ENCODE measurements at places on chromosomes 3 and 15. TPM values are rescaled to one million over a fixed set of nuclear protein-coding genes. Genes with fewer than 3 reads are reported as not detected.

GRCh38 chr3:169218314-169218983, 445.1 kb downstream of the MECOM start:
- no peak for DNase-seq

- no peak for DNase-seq
These were observed 344.7 kb upstream of the RBMS3 start for GRCh38 chr3:28936154-28936553.

DNA sequence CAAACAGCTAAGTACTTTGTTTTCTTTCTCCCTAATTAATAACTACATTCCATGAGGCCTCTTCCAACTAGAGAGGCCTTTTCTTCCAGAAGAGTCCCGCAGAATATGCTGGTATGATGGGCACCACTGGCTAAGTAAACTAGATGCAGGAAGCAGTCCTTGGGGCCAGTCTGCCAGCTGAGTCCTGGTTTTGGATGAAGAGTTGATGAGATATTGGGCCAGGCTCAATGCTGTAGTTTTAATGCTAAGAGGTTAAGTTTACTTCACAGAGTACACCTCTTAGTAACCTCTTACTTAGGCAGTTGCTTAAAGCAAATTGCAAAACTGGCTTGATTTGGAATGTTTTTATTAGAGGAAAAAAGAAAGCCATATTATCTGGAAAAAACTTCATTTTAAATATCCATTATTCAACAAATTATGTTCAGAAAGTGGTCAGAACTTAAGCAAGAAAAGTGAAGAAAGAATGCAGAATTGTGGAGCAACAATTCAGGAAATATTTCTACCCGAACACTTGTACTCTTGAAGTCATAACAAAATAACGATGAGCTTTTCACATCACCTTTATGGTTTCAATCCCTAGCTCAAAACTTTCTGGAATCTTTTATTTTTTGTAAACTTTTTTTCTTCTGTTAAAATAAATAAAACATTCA, 178.4 kb upstream of the CDIN1 start:
- DNase-seq: no peak

ACTRT3 gene
- total RNA-seq: 2.4 TPM

TMCO5A gene
- total RNA-seq: not detected

LDHAL6B gene
- total RNA-seq: not detected

DNA sequence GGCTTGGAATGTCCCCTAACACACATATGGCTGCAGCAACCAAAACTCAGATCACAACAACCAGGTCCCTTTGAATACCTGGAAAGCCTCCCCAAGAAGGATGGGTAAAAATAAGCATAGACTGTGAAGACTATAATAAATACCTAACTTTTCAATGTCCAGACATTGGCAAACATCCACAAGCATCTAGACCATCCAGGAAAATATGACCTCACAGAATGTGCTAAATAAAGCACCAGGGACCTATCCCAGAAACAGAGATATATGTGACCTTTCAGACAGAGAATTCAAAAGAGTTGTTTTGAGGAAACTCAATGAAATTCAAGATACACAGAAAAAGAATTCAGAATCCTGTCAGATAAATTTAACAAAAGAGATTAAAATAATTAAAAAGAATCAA, 109.2 kb downstream of the NEDD4 start:
- DNase-seq: no peak

CAMK2N2 gene
- total RNA-seq: not detected

GPR87 gene
- not detected for total RNA-seq

GRCh38 chr3:52396907-52397591, 47.9 kb downstream of the SEMA3G start:
- no peak for DNase-seq

DNA sequence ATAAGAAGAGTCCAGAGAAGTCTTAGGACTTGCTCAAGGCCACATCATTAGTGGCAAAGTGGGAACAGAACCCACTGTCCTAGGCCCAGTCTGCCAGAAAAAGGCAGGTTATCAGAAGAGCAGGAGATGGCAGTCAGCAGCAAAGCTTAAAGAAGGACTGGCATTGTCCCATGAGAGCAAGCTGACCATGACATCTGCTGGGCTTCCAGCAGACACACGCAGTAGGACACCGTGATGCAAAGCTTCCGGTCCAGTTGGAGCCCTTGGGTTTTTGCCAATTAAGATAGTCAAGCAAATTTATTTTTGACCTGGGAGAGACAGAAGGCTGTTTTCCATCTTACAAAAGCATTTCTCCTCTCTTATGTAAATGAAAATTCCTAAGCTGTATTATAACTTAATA, 42.1 kb downstream of the ZBTB38 start:
- no peak for DNase-seq

GRCh38 chr15:31031471-31032067, 40.1 kb upstream of the MTMR10 start:
- DNase-seq: no peak

NSMCE3 gene
- 9.7 TPM for total RNA-seq

DNA sequence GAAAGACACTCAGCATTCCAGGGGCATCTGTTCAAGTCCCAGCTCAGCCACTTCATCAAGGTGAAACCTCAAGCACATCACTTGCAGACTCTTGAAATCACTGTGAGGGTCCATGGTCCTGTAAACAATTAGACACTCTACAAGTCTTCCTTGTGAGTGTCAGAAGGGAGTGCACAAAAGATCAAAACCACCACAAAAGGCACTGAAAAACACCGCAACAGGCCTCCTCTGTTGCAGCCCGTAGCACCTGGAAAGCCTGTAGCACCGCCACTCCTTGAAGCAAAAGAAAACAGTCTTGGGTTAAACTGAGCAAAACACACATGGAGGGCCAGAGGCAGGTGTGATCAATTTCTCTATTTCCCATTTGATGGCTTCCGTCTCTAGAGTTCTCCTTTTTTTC, 63.8 kb upstream of the SNRK start:
- DNase-seq: no peak

DNA sequence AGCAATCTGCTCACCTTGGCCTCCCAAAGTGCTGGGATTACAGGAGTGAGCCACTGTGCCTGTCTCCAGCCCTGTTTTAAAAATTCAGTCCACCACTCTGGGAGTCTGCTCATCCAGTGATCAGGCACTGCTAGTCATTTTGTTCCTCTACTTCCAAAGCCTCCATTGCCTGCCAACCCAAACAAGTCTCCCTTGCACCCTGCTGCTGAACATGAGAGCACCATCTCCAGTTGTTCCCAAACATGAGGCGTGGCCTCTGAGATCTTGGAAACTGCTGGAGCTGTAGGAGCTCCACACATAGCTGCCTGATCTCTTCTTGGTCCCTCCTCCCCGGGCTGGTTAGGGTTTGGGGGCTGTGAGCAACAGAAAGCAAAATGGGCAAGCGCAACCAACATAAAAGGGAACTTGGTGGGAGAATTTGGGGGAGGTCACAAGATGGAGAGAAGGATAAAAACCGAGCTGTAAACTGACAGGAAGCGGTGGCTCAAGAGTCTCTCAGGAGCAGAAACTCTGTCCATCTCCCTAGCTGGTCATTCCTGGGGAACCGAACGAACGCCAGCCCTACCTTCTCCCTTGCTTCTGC, 49.6 kb upstream of the TLE3 start:
- DNase-seq: no peak

RTP1 gene
- total RNA-seq: not detected

DNA sequence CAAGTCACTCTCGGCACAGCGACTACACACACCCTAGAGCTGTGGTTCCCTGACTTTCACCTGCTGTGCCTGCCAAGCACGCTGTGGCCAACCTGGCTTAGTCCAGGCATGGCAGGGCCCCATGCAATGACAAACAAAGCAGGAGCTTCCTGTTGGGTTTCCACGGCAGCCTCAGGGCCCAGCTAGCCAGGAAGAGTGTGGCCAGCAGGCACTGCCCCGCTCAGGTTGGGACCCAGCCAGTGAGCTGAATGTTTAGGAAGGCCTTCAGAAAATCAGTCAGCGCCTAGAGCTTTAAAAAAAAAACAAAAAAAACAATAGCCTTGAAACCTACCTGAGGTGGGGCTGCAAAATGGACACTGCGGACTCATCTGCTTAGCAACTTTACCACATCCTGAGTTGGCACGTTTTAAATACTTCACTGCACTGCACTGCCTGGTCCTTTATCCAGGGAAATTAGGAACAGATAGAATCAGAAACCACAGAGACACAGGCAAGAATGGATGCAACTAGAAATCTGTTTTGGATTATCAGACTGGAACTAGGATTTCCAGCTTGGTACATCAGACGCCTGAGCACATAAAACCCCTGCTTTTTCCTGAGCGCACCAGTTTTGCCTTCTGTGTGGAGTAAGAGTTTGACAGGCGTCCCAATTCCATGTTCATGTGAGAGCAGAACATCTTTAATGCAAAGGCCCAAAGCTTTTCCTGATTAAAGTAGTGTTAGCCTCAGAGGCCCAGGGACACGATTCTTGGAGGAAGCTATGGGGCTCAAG, 36.2 kb upstream of the LDHAL6B start:
- no peak for DNase-seq

LSAMP gene
- total RNA-seq: 0.27 TPM

GRCh38 chr3:188486126-188486525, 332.2 kb downstream of the LPP start:
- no peak for DNase-seq

DNA sequence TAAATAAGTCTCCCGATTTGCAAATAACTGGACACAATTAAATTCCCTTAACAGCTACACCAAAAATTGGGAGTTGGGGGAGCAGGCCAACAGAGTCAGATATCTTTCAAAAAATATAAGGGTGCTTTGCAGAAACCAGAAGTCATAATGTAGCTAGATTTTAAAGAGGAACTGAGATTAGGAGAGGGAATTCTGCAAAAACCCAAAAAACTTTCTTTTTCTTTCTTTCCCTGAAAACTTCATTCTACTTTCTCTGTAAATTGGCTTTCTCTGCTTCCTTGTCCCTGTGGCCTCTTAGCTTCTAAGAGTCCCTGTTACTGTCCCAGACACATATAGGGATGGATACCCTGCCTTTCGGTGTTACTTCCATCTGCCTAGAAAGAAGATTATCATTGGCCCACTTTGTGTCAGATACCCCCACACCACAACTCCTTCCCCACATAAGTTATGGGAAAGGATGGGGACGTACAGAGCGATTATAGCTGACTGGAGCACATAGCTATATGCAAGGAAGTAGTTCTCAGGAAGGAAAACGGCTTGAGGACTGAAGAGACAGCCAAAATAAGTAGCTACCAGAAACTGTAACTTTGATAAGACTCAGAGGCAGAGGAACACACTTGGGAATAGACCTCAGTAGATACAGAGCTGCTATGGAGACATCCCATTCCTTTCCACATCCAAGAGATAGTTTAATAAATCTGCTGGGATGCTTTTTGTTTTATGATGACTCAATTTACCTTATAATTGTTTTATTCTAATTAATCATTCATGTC, 129.1 kb upstream of the TGFBR2 start:
- no peak for DNase-seq

- DNase-seq: no peak
These were observed 172.8 kb upstream of the HES1 start for GRCh38 chr3:193962986-193963685.

MUC13 gene
- total RNA-seq: not detected
